Tibial nerve (tissue), 4 donors: ENCODE measurements at places on chromosomes 2 and 18. TPM values are rescaled to one million over a fixed set of nuclear protein-coding genes. Genes with fewer than 3 reads are reported as not detected.

GRCh38 chr2:232928551-232929302 lies 58.7 kb downstream of the SNORC start:
- no peak for DNase-seq

The TCF7L1 gene
- total RNA-seq = 5.9 TPM

- no peak for DNase-seq
These were observed 217.4 kb downstream of the CDCA7 start for GRCh38 chr2:173571887-173572680.

- DNase-seq = no peak
These were observed 308.8 kb upstream of the FIGN start for GRCh38 chr2:164044622-164045021.

- no peak for DNase-seq
These were observed 128.4 kb upstream of the CBLN2 start for GRCh38 chr18:72672364-72673184.

GRCh38 chr2:232993231-232993821 lies 19.7 kb downstream of the NGEF start:
- no peak for DNase-seq

- DNase-seq = no peak
These were observed 373.7 kb upstream of the GALNT5 start for GRCh38 chr2:156883804-156884203.

DNA sequence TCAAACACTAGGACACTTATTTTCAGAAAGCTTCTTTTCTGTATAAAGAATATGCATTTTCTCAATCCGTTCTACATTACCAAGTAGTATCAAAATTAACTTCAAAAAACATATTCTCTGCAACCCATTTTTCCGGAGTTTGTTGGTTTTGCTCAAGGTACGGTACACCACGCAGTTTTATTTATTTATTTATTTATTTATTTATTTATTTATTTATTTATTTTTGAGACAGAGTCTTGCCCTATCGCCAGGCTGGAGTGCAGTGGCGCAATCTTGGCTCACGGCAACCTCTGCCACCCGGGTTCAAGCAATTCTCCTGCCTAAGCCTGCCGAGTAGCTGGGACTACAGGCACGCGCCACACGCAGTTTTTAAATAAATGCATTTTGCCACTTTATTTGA lies 900.3 kb downstream of the CBLN2 start:
- DNase-seq = no peak

The FAM228A gene
- 3.9 TPM for total RNA-seq

The NEU4 gene
- total RNA-seq = 1.6 TPM

The UGT1A4 gene
- not detected for total RNA-seq

DNA sequence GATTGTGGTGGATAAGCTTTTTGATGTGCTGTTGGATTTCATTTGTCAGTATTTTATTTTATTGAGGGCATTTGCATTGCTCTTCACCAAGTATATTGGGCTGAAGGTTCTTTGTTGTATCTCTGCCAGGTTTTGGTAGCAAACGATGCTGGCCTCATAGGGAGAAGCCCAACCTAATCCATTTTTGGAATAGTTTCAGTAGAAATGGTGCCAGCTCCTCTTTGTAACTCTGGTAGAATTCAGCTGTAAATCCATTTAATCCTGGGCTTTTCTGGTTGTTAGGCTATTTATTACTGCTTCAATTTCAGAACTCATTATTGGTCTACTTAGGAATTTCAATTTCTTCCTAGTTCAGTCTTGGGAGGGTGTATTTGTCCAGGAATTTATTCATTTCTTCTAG lies 309.8 kb upstream of the SETBP1 start:
- DNase-seq = no peak

The STPG4 gene
- total RNA-seq = 0.30 TPM

GRCh38 chr2:238948765-238949641 lies 101.1 kb downstream of the TWIST2 start:
- DNase-seq = no peak

DNA sequence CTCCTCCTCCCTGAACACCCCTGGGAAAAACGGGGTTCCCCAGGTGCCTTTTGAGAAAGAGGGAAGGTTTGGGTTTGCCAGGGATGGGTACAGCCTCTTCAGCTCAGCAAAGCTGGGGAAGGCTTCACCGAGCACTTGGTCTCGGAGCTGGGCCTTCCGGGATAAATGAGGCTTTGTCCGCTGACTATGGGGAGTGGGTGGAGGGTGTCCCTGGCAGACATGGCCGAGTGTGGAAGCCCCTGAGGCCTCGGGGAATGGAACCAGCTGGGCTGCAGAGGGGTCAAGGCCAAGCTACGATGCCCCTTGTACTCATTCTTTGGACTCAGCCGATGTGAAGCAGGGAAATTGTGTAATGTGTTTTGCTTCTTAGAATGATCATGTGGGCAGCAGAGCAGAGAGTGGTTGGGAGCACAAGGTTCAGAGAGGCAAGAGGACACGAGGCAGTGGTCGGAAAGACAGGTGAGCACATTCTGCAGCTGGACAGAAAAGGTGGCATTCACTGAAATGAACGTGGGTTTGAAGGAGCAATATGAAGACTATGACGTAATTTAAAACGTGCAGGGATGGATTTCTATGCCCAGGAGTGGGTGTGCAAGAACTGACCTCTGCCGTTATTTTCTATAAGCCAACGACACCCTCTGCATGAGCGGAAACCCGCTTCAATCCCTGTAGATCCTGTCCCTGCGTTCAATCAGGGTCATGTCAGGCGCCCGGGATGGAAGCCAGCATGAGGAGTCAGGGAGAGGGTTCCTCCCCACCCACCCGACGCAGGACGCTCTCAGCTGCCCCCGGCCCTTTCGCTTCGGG lies 142.6 kb downstream of the PXDN start:
- DNase-seq = peak; percentile 54

- DNase-seq = no peak
These were observed 51.0 kb upstream of the TTC39C start for GRCh38 chr18:23963443-23964165.

DNA sequence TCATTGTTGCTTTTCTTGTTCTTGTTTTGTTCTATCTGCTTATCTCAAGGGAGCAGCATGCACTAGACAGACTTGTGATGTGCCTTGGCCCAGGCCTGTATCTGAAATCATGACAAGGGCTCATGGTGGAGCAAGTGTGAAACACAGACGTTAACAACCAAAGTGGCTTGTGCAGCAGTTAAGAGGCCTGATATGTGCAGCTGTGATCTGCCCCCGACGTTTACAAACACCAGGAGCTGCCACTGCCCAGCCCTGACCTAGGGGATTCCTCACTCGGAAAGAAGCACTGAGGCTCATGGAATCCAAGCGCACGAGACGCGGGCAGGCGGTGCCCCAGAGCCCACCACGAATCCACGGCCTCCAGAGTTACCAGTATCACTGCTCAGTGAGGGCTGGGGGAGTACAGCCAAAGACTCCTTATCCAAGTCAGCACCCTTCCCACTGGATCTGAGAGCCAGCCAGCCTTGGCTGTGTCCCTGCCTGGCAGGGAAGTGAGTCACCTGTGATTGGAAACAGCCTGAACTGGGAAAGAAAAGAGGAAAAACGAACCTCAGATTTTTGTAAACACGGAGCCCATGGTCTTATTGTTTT lies 62.3 kb upstream of the SNTG2 start:
- DNase-seq = peak; percentile 52

DNA sequence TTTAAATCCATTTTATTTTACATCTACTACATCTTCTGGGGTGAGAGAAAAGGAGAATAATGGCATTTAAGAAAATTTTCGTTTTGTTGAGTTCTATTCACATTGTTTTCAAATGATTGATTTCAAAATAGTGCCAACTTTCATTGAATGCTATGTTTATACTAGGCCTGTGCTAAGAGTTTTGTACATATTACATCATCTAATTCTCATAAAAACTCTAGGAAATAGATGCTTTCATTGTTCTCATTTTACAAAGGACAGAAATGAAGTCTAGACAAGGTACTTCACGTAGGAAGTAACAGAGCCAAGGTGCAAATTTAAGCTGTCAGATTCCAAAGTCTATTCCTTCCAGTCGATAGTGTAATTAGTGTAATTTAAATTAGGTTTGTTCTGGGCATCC lies 402.8 kb upstream of the UBE2E3 start:
- DNase-seq = no peak
